Naive thymus-derived CD8-positive, alpha-beta T cell (primary cell): ENCODE measurements at places on chromosomes 5 and 9. TPM values are rescaled to one million over a fixed set of nuclear protein-coding genes. Genes with fewer than 3 reads are reported as not detected.

The ZNG1C gene
- 53.7 TPM for total RNA-seq

The TMEM215 gene
- not detected for total RNA-seq

The PTPN3 gene
- total RNA-seq = not detected

The PIP5KL1 gene
- 1.8 TPM for total RNA-seq

The MARCOL gene
- total RNA-seq = not detected

The FOXD4L6 gene
- not detected for total RNA-seq
